ENCODE measurements at places on chromosomes 1 and 21. TPM values are rescaled to one million over a fixed set of nuclear protein-coding genes. Genes with fewer than 3 reads are reported as not detected.

Gene MPZ
- 27.1 TPM for total RNA-seq

Gene HMGCL
- total RNA-seq: 29.3 TPM

Gene SLC35F3
- 0.32 TPM for total RNA-seq

Gene EPS8L3
- not detected for total RNA-seq

Gene ARHGEF10L
- total RNA-seq: 26.5 TPM

Gene CELA3B
- total RNA-seq: not detected

DNA sequence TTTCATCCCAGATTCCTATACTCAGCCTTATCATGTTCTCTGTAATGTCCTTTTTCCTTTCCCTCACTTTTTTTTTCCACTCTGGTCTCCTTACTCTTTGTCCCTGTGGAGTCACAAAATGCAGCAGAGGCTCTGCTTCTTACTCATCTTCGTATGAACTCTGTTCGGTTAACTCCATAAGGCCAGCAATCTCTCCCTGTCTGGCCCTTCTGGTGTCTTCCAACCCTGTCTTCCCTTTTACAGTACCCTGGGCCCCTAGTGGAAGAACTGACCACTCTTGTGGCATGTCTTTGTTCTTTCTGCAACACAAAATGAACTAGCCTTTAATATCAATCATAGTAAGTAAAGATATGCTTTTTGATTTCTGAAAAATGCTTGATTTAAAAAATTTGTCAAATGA, 7.1 kb downstream of the CD101 start:
- DNase-seq: no peak

DNA sequence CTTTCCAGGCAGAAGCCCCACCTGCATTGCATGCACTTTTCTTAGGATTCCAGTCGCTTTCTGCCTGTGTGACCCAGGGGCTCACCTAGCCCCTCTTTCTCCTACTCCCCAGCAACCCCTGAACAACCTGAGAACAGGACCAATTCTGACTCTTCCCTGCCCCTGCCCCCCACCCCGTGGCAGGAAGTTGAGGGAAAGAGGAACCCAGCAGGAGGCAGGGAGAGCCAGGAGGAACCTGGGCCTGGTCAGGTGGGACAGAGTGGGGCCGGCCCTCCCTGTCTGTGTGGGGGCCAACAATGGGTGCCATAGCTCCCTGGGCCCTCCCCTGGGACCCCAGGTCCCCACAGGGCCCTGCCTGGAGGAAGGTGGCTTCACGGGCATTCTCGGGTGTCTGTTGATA, 6.1 kb downstream of the BMP8A start:
- DNase-seq: no peak

- no peak for DNase-seq
Observed at GRCh38 chr21:8989721-8990325, 1531.6 kb upstream of the TPTE start.

- no peak for DNase-seq
Observed at GRCh38 chr21:43300496-43301408, 126.2 kb downstream of the SIK1 start.

- DNase-seq: no peak
Observed at GRCh38 chr1:92619466-92620189, 132.9 kb upstream of the GFI1 start.

- no peak for DNase-seq
Observed at GRCh38 chr1:241007668-241008067, 349.3 kb downstream of the RGS7 start.

DNA sequence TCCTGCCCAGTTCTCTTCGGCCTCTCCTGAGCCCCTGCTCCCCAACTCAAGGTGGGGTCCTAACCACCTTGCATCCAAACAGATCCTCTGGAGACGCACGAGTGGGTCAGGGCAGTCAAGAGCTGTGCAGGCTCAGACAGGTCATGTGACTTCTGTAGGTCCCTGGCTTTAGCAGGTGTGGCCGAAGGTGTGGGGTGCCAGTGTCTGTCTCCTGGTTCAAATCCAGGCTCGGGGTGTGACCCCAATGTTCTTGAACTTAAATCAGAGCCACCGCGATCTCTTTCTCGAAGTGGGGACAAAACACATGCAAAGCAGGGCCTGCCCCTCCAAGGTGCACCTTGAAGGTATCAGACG, 27.4 kb upstream of the ECE1 start:
- no peak for DNase-seq

- no peak for DNase-seq
Observed at GRCh38 chr1:180183426-180183825, 28.8 kb downstream of the QSOX1 start.

Measured in urinary bladder (tissue), 4 donors.